ENCODE measurements at places on chromosomes 3 and 15. TPM values are rescaled to one million over a fixed set of nuclear protein-coding genes. Genes with fewer than 3 reads are reported as not detected.

DNA sequence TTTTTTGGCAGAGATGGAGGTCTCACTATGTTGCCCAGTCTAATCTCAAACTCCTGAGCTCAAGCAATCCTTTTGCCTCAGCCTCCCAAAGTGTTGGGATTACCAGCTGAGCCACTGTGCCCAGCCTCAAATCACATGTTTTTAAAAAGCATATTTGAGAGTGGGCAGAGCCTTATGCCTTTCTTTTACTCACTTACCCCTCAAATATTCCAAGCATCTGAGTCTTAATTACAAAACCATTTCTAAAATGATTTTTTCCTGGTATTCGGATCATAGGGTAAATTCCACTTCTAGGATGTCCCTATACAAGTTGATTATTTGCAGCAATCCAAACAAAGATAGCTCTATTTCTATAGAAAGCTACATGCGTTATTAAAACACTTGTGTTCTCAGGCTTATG is 106.1 kb downstream of the RFTN1 start:
- H3K27me3 ChIP-seq, result no peaks in the 10 kb centered on the region
- no peak overlapping the region for H3K27ac ChIP-seq
- no peak overlapping the region for H3K4me3 ChIP-seq
- H3K4me1 ChIP-seq, result no peaks in the 10 kb centered on the region
- H3K36me3 ChIP-seq, result no peaks in the 10 kb centered on the region

GRCh38 chr15:60695713-60696522 is 217.0 kb upstream of the ICE2 start:
- H3K4me1 ChIP-seq, result no peaks in the 10 kb centered on the region
- no peaks in the 10 kb centered on the region for H3K36me3 ChIP-seq
- no peak overlapping the region for H3K4me3 ChIP-seq
- H3K27ac ChIP-seq, result no peak overlapping the region

GRCh38 chr3:168794427-168794826 is 698.7 kb upstream of the GOLIM4 start:
- H3K27me3 ChIP-seq, result no peaks in the 10 kb centered on the region
- no peaks in the 10 kb centered on the region for H3K4me1 ChIP-seq
- no peak overlapping the region for H3K4me3 ChIP-seq
- H3K27ac ChIP-seq, result no peak overlapping the region
- DNase-seq, result no peak
- no peaks in the 10 kb centered on the region for H3K36me3 ChIP-seq

GRCh38 chr3:119104031-119104430 is 41.9 kb upstream of the TEX55 start:
- H3K27me3 ChIP-seq, result no peaks in the 10 kb centered on the region
- no peak overlapping the region for H3K4me3 ChIP-seq
- no peak for DNase-seq
- H3K27ac ChIP-seq, result no peak overlapping the region

The GOLGA6B gene
- not detected for total RNA-seq

- H3K4me3 ChIP-seq, result no peak overlapping the region
- H3K36me3 ChIP-seq, result no peaks in the 10 kb centered on the region
- no peak overlapping the region for H3K27ac ChIP-seq
- no peak for DNase-seq
- H3K27me3 ChIP-seq, result no peaks in the 10 kb centered on the region
- H3K4me1 ChIP-seq, result peaks cover 3% of the 10 kb centered on the region
Measured at GRCh38 chr3:57095363-57095762, 34.9 kb downstream of the SPATA12 start.

DNA sequence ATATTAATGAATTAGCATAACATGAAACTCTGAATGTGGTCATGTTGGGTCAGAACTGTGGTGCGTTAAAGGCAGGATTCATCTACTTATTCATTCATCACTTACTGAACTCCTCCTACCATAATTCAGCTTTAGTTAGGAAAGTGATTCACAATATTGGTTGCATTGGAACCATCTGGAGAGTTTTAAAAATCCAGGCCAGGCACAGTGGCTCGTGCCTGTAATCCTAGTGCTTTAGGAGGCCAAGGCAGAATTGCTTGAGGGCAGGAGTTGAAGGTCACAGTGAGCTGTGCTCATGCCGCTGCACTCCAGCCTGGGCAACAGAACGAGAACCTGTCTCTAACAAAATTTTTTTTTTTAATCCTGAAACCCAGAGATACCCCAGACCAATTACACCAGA is 44.2 kb upstream of the ATG7 start:
- peak overlapping the region; percentile 16 for H3K27ac ChIP-seq
- no peak overlapping the region for H3K4me3 ChIP-seq
- no peaks in the 10 kb centered on the region for H3K4me1 ChIP-seq
- no peaks in the 10 kb centered on the region for H3K36me3 ChIP-seq

The GOLGA6D gene
- total RNA-seq, result not detected

- H3K27ac ChIP-seq, result no peak overlapping the region
- no peaks in the 10 kb centered on the region for H3K4me1 ChIP-seq
- no peaks in the 10 kb centered on the region for H3K36me3 ChIP-seq
- no peaks in the 10 kb centered on the region for H3K27me3 ChIP-seq
Measured at GRCh38 chr3:136305879-136306278, 55.7 kb downstream of the PCCB start.

DNA sequence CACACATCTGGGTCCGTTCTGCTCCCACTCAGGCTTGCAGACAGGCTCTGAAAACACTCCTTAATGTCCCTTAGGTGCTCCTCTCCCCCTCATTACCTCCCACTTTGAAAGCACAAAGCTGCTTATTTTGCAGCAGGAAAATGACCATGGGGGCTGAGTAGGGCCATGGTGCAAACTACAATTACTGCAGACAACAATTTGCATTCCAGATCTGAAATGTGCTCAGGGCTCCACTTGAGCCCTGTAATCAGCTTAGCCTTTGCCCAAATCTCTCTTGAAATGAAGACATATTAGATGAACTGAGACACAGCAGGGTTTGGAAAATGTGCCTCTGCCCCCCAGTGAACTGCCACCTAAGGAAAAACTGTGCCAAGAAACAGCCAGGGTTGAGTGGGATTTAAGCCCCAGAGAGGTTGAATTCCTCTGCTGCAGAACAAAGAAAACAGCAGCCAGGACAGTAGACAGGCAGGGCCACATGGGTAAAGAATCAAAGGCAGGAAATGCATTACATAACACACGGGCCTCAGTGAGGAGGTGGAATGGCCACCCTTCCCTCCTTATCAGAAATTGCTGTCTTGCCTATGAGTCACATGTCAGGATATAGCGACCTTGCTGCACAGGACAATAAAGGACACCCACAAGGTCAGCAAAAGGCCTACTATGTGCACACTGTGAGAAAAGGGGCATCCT is 126.8 kb upstream of the ARHGEF3 start:
- H3K4me1 ChIP-seq, result peaks cover 35% of the 10 kb centered on the region
- no peak overlapping the region for H3K4me3 ChIP-seq
- no peaks in the 10 kb centered on the region for H3K36me3 ChIP-seq
- no peak for DNase-seq
- no peaks in the 10 kb centered on the region for H3K27me3 ChIP-seq
- peak overlapping the region; percentile 83 for H3K27ac ChIP-seq

The CADPS gene
- not detected for total RNA-seq

The PLA2G4E gene
- not detected for total RNA-seq

The GABPB1 gene
- total RNA-seq, result 22.9 TPM

DNA sequence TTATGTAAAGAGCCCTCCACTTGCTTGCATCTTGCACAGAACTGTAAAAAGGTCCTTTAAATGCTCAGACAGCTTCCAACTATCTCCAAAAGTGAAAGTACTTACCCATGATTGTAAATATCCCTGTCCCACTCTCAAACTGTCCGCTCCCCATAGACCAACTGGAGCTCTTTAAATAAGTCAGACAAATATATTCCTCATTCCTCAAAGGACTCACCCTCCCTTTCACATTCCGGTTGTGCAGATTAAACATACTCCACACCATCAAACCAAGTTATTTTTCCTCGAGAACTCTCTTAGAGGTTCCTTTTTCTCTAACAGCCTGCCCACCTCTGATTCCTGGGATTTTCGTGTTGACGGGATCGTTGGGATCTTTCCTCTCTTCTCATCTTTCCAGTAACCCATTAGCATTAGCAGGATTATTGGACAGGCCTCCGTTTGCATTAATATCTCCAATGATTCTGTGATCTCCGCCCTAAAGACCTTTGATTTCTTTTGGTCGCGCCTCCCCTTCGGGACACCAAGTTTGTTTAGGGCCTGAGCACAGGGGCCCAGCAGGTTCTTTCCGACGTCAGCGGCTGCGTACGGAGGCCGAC is 763 bp downstream of the GOLGB1 start:
- no peak for DNase-seq
- H3K36me3 ChIP-seq, result no peaks in the 10 kb centered on the region
- no peaks in the 10 kb centered on the region for H3K27me3 ChIP-seq
- peaks cover 7% of the 10 kb centered on the region for H3K4me1 ChIP-seq
- H3K27ac ChIP-seq, result peak overlapping the region; percentile 75

DNA sequence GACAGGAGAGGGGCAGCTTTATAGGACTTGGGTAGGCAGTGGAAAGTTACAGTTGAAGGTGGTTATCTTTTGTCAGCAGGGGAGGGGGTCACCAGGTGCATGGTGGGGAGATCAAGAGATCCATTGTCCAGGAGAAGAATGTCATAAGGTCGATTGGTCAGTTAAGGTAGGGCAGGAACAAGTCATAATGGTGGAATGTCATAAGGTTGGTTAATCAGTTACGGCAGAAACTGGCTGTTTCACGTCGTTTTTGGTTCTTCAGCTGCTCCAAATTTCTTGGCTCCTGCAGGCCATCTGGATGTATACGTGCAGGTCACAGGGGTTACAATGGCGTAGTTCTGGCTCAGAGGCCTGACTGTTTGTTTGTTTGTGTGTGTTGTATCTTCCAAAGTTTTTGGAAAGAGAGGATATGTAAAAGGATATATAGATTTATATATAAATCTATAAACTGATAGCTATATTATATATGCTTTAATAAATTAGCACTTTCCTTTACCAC is 565.1 kb downstream of the ZNF385D start:
- H3K4me3 ChIP-seq, result no peak overlapping the region
- H3K27ac ChIP-seq, result no peak overlapping the region
- no peak for DNase-seq
- H3K27me3 ChIP-seq, result no peaks in the 10 kb centered on the region

GRCh38 chr15:41507820-41508290 is 5.8 kb downstream of the LTK start:
- H3K4me3 ChIP-seq, result no peak overlapping the region
- H3K36me3 ChIP-seq, result no peaks in the 10 kb centered on the region
- H3K27me3 ChIP-seq, result peaks cover 14% of the 10 kb centered on the region
- no peak overlapping the region for H3K27ac ChIP-seq
- H3K4me1 ChIP-seq, result no peaks in the 10 kb centered on the region
- DNase-seq, result no peak

GRCh38 chr15:43104426-43104825 is 1.4 kb downstream of the UBR1 start:
- peak overlapping the region; percentile 91 for H3K27ac ChIP-seq
- no peaks in the 10 kb centered on the region for H3K36me3 ChIP-seq
- no peaks in the 10 kb centered on the region for H3K4me1 ChIP-seq
- H3K4me3 ChIP-seq, result peak overlapping the region; percentile 78
